ENCODE measurements at places on chromosomes 2 and 18.

GRCh38 chr2:588074-588645 lies 89.0 kb downstream of the TMEM18 start:
- DNase-seq: no peak

- no peak for DNase-seq
Measured at GRCh38 chr2:210028178-210028577, 25.7 kb downstream of the RPE start.

GRCh38 chr2:172734711-172735581 lies 699 bp upstream of the RAPGEF4 start:
- peak; percentile 49 for DNase-seq

GRCh38 chr2:205527801-205528200 lies 154.5 kb upstream of the NRP2 start:
- no peak for DNase-seq

- DNase-seq: no peak
Measured at GRCh38 chr2:197996583-197996982, 192.2 kb downstream of the PLCL1 start.

- peak; percentile 48 for DNase-seq
Measured at GRCh38 chr2:15539999-15540398, 21.1 kb downstream of the NBAS start.

- peak; percentile 72 for DNase-seq
Measured at GRCh38 chr2:205682239-205682970, at the start of gene NRP2. Gene NRP2, plus strand, starts transcription at chr2:205682501. Its CDS starts 790 bp downstream, at chr2:205683291.

DNA sequence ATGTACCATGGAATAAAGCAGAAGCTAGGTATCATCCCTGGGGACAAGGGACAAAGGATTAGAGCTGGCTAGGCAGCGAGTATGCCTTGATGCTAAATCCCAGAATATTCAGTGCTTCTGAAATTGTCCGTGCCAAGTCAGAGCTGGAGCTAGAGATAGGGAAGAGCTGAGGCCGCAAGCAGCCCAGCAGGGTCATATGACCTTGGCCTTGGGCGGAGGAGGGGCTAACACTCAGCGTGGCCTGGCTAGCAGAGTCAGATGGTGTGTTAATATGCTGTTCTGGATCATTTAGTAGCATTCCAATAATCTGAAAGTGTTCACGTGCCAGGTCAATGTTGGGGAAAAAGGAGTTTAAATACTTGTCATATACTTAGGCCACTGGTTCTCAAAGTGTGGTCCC lies 374.8 kb downstream of the CLIP4 start:
- no peak for DNase-seq
